Activated T-cell treated with anti-CD3 and anti-CD28 coated beads, Interleukin-2, amount 50 U/mL, for 24 hours (primary cell): ENCODE measurements at places on chromosomes 3 and 15.

GRCh38 chr15:35393398-35393797, 152.6 kb downstream of the DPH6 start:
- no peak for DNase-seq

DNA sequence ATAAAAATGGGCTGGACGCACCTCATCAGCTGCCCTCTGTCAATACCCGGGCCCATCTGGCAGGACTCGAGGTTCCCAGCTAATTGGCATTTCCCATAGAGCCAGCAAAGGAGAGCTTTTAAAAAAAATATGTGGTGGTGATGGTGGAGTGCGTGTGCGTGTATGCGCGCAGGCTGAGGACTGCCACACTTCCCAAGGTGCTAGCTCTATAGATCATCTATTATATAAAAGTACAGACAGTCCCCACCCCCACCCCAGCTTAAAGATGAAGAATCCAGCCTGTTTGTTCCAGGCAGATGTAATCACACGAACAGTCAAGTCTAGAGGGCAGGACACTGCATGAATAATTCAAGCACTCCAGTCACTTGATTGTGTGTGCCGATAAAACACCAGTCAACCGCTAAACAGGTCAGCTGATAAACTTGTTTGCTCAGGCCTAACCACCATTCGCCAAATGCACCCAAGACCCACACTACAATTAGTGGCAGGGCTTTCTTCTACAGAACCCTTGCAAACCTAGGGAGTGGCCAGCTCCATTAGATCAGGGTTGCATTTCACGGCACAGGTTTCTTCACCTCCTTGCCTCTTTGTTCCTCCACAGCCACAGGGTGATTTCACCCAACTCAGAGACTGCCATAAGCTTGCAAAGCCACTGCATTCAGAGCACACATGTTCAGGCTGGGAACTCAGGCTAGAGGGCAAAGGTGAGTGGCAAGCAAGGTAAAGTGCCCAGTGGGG, 5.8 kb downstream of the TLE3 start:
- DNase-seq: no peak

DNA sequence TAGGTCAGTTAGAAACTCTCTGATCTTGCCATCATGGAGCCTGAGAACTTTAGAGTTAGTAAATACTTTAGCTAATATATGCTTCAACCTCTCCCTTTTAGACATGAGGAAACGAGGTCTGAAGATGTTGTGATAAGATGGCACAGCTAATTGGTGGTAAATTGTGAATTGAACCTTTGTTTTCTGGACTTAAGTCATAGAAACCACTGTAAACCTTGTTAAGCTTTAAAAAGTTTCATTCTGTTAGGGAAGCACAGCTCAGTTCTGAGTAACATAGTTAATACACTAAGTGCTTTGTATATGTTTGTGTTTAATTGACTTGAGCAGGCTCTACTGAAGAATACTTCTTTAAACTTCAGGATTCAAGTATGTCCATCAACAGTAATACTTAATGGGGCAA, 108.6 kb downstream of the AKAP13 start:
- no peak for DNase-seq

GRCh38 chr15:73227433-73228056, 141.2 kb downstream of the HCN4 start:
- no peak for DNase-seq

GRCh38 chr3:117285737-117286136, 576.2 kb downstream of the TUSC7 start:
- no peak for DNase-seq

- DNase-seq: no peak
These were observed 351.8 kb downstream of the GABRB3 start for GRCh38 chr15:26421065-26421464.

DNA sequence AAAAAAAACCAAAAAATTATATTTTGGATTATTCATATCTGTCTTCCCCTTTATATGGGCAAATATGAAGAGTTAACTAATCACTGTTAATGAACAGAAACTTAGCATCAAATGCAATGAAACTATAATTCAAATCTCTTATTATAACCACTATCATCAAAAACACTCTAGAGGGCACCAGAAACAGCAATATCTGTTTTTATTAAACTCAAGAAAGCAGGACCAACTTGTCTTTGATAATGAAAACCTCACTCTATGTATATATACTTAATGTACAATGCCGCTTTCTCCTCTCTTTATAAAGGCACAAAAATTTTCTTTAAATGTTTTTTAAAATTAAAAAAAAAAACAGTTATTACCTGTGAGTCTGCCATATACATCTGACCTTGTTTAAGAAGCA, 92.7 kb downstream of the UACA start:
- no peak for DNase-seq

DNA sequence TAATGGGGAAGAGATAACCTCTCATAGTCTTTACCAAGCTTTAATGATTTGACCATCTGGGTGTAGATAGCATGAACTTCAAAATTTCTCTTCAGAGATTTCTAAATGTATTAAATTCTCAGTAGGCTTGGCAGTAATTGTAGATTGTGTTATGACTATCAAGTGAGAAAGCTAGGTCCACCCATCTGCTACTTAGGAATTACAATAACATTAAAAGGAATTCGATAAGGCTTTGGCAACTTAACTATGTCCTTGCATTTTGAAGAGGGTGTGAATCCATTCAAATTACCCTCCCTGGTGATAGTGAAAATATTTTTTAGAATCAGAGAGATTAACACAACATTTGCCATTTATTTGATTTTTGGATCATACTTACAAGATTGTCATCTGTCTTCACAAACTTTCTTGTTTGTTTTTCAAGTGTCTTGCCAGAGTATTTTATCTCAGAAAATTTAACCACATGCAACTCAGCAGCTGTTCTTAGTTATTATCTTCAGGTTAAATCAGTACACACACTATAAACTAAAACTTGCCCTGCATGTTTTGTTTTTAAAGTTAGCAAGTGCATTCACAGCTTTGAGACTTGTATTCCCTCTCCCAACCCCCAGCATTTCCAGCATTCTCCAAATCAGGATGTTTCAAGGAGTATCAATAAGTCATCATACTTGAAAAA, 69.6 kb upstream of the COL8A1 start:
- DNase-seq: no peak

DNA sequence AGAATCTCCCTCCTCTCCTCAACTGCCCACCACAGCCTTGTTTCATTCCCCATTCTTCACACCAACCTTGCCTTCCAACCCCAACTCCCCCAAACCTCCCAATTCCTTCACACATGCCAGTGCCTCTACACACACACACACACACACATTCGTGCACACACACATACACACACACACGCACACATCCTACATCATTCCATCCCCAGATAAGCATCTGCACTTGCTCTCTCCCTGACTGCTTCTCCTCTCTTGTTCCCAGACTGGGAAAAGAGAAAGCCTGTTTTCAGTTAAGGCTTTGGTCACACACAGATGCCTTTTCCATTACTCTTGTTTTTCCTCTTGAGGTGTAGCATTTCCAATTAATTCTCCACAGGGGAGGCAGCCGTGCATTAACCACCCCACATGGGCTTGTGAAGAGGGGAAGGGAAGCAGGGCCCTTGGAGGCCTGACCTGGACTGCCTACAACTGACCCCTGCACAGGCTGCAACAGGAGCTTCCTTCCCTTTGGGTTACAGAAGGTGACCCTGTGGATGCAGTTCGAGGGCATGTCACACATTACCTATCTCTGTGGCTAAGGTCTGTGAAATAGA, 32.0 kb upstream of the BOC start:
- no peak for DNase-seq

DNA sequence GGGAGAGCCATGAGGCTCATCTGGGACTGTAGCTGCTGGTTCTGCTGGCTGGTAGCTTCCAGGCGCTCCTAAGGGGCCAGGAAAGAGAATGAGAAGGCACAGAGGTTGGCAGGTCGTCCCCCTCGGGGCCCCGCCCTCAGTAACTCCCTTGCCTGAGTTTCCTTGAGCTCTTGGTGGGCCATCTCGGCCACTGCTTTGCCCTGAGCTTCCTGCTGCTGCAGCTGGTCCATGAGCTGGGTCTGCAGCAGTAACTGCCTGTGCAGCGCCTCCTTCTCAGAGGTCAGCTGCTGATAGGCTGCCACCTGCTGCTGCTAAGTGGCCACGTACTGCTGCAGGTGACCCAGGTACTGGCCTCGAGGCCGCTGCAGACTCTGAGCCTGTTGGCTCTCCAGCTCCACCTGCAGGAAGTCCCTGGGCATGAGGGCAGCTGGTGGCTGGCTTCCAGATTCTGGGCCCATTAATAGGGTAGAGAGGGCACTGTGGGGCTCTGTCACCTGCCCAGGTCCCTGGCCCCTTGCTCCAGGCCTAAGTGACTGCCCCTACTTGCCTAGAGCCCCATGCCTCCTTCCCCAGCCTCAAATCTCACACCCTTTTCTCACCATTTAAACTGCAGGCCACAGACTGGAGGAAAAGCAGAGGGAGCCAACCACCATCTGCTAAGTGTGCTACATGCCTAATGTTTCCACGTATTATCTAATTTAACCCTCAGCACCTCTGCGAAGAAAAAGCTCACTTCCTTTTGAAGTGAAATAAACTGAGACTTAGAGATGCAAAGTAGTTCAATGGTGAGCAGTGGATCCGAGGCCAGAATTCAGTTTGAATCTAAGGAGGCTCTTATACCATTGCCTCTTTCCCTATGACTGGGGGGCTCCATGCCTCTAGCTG, 10.8 kb upstream of the VPS33B start:
- peak; percentile 65 for DNase-seq

- DNase-seq: no peak
These were observed 28.9 kb downstream of the PDCD10 start for GRCh38 chr3:167705840-167706239.

DNA sequence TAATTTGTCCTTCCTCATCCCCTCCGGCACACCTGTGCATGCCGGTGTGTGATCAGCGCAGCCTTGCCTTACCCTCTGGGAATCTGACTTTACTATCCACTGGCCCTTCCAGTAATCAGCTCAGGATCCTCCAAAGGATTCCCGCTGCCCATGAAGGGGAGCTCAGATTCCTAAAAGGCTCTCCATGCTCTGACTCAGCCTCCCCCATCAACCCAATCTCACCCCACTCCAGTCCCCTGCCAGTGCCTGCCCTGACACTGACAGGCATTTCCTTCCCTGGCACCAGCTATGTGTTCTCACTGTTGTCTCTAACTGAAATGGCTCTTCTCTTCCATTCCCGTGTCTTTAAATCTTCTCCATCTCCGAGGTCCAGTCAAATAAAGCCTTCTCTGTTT, 7.3 kb upstream of the BCL2A1 start:
- no peak for DNase-seq

DNA sequence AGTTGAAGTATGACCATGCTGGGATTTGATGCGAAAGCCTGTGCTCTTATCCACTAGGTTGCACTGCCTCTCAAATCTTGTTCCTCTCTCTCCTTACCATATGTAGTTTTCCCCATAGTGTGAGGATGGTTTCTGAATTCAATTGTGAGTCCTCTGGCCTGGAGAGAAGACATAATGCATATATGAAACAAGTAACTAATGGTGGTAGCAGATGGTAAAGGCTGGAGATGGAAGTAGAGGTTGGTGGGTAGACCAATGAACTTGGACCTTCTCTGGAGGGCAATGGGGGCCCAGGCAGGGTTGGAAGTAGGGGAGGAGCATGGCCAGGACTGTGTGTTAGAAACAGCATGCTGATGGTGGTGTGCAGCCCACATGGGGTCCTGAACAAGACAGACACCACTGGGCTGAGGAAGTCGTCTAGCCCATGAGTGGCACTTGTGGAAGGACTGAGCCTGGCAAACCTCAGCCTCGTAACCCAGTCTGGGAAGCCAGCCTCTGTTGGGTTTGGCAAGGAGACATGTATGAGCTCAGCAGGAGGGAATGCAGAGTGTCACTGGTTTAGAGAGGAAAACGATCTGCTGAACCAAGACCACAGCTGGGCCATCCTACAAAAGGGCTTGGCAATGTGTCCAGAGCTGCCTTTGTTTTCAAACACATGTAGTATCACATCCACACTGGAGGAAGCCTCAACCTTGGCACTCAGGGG, 18.5 kb upstream of the LMCD1 start:
- DNase-seq: no peak

DNA sequence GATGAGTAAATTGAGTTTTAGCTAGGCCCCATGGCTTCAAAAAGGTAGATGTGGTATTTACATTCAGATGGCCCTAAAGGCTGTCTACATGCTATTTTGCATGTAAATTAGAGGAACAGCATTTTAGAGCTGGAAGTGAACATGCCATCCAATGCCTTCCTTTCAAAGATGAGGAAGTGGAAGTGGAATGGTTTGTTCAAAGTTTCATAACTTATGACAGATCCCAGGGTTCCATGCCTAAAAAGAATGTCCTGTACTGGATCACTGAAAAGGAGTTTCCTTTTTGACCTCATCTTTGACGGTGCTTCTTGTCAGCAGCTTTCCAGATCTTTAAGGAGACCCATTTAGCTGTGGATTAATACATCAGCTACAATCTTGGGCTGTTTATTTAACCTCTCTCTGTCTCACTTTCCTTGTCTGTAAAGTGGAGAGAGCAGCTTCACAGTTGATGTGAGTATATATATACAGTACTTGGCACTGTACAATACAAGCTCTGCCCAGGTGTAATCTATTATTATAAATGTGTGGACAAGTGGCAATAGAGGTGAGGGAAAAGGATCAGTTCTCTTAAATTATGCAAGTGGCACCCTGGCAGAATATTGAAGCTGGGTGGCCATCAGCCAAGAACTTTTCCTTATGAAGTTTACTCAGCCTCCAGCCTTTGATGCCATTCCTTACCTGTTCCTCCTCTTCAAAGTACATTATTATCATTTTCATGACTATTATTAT, 68.7 kb upstream of the GOLGA8B start:
- DNase-seq: no peak

DNA sequence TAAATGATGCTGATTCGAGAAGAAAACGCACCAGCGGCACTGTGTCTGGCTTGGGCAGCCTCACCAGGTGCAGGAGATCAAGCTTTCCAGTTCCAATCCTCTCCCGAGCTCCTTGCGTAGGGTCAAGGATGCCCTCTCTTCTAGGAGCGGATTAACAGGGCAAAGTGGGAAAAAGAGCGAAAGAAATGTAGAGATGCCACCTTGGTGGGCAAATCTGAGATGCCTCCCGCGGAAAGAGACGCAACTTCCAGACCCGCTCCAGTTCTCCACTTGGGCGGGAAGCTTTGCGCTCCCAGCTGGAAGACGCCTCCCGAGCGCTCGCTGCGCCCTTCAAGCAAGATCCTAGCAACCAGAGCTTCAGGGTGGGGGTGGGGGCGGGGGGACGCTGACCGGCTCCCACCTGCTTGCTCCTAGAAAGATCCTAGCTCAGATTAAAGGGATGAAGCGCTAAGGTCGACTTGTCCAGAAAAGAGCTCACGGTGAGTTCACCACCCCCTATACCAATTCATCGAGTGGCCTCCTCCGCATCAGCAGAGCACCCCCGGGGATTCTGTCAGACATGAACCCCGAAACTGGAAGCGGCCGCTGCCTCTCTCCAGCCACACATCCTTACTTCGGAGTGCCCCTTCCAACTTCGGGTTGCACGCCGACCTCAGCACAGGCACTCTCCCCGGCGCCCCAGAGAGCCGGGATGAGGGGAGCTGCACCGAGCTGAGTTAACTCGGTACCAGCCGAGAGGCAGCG, 769 bp downstream of the TAFA4 start:
- no peak for DNase-seq

- DNase-seq: no peak
These were observed 188.4 kb upstream of the ST8SIA2 start for GRCh38 chr15:92205255-92205739.
